ENCODE measurements at places on chromosomes 6 and 20.

GRCh38 chr20:60477958-60478357 is 519.7 kb downstream of the CDH26 start:
- no peak for DNase-seq

- no peak for DNase-seq
Observed at GRCh38 chr6:68637071-68637470, 2.0 kb downstream of the ADGRB3 start.

DNA sequence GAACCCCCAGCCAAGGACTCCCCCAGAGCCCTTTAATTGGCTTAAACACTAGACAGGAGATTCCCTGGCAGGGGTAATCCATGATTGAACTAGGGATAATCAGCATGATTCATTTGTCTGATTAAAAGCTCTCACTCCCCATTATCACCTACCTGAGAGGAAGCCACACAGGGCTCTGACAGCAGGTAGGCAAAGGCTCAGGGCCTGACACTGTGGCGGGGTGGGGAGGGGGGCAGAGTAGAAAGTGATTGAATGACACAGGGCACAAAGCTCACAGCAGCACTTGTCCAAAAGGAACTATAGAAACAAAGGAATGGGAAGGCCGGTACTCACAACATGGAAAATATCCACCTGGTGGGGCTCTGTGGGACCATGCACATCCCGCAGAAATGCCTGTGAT is 231.6 kb downstream of the MAFB start:
- peak; percentile 19 for DNase-seq

DNA sequence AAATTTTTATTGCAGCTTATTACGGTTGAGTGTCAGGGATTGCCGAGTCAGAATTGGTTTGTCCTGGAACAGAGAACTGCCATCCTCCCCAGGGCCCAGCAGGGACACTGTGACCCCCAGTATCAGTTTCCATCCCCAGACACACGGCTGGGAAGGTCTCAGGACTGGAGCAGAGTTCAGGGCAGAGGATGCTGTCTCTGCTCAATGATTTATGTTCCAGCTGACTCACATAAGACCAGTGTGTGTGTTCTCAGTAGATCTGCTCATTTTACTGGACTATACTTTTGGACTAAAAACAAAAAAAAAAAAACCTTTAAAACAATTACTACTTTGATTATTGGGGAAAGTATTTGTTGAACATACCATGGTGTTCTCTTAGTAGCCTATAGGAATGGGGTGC is 44.2 kb downstream of the FNDC1 start:
- no peak for DNase-seq

GRCh38 chr6:45462190-45463134 is 84.7 kb upstream of the SUPT3H start:
- DNase-seq: no peak

GRCh38 chr20:51434580-51435247 is 107.8 kb downstream of the NFATC2 start:
- DNase-seq: peak; percentile 68

GRCh38 chr6:30954631-30955366 is 14.0 kb downstream of the MUCL3 start:
- peak; percentile 22 for DNase-seq

GRCh38 chr6:27693766-27694546 is 218.2 kb downstream of the OR2B2 start:
- peak; percentile 72 for DNase-seq

GRCh38 chr6:15763364-15763763 is 100.5 kb upstream of the DTNBP1 start:
- DNase-seq: no peak

DNA sequence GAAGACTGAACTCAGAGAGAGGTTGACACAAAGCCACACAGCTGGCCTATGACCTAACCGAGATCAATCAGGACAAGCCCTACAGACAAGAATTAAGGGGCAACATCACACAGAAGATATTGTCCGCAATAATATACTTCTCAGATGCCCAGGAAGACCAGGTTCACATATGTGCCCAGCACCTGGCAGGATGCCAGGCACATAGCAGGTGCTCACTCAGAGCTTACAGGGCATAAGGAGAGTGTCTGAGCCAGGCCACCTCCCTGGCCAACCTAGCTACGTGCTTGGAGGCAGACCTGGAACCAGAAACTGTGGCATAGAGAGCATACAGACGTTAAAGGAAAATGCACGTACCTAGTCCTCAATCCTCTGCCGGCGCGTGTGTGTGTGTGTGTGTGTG is 87.0 kb upstream of the LRFN2 start:
- no peak for DNase-seq

DNA sequence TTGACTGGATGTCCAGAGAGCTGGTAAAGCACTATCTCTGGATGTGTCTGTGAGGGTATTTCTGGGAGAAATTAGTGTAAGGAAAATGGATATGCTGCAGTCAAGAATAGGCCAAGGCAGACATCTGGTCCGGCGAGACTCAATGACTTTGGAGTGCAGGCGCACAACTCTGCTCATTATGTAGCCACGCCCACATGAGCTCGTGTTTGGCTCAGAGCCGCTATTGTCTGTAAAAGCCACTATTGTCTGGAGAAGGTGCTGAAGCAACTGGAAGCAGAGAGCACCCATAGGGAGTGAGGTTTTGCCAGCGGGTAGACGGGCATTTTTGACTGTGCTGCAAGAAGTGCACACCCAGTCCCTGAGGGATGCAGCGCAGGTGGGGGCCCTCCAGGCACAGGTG is 305.0 kb upstream of the POU3F2 start:
- DNase-seq: no peak

DNA sequence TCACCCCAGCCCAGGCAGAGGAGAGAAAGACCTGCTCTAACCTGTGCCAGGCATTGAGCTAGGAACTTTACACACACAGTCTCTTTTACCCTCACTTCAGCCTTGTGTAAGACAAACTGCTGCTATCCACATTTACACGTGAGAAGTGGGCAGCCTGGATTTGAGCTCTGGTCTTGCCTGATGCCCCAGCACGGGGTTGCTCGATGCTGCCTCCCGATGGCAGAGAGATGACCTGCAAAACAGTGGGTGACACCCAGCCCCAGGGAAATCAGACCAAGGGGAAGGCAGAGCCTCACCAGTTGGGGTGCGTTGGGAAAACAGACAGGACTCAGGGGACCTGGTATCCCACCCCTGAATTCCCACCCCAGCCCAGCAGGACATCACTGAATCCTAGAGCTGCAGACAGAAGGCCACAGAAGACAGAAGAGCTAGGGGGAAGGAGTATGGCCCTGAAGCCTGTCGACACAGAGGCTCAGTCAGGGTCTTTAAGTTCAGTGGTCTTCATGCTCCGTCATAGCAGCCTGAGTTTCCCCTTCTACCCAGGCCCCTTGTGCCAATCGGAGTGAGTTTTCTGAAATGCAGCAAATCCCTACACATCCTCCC is 990 bp downstream of the BPI start:
- DNase-seq: peak; percentile 27

- DNase-seq: no peak
Observed at GRCh38 chr6:121711472-121711871, 276.0 kb downstream of the GJA1 start.

DNA sequence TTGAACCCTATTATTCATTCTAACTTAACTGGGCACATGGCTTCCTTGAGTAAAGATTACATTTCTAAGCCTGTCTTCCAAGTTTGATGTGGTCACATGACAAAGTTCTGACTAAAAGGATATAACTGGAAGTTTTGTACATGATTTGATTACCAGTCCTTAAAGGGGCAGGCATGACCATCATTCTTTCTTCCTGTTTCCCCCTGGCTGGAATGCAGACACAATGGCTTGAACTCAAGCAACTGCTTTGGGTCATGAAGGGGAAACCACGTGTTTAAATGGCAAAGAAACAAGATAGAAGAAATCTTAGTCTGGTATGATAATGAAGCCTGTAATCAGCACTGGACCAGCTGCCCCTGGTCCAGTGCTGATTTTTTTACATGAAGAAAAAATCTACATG is 15.6 kb upstream of the SHLD1 start:
- DNase-seq: no peak

GRCh38 chr6:131979515-131980337 is 28.6 kb upstream of the CCN2 start:
- DNase-seq: no peak

GRCh38 chr20:24764027-24764793 is 184.9 kb upstream of the CST7 start:
- no peak for DNase-seq

GRCh38 chr6:80872951-80873308 is 766.5 kb downstream of the BCKDHB start:
- peak; percentile 67 for DNase-seq

GRCh38 chr6:33166811-33167210 is 25.5 kb downstream of the COL11A2 start:
- no peak for DNase-seq

- DNase-seq: peak; percentile 59
Observed at GRCh38 chr20:41617059-41617901, 897 bp downstream of the CHD6 start.

DNA sequence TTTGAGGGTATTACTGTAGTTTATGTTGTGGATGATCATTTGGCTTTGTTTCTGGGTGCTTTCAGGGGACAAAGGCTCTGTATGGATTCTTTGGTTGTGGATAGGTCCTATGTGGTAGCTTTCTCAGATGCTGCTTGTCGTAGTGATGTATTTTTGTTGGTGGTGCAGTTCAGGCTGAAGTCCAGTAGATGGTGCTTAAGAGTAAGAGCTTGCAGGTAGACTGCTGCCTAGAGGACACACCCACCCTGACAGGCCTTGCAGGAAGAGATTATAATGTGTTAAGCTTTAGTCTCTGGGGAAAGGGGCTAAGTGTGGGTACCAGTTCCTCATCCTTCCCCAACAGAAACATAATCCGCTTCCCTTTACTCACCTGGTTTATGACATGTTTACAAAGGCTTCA is 62.6 kb upstream of the ADGRB3 start:
- peak; percentile 87 for DNase-seq

DNA sequence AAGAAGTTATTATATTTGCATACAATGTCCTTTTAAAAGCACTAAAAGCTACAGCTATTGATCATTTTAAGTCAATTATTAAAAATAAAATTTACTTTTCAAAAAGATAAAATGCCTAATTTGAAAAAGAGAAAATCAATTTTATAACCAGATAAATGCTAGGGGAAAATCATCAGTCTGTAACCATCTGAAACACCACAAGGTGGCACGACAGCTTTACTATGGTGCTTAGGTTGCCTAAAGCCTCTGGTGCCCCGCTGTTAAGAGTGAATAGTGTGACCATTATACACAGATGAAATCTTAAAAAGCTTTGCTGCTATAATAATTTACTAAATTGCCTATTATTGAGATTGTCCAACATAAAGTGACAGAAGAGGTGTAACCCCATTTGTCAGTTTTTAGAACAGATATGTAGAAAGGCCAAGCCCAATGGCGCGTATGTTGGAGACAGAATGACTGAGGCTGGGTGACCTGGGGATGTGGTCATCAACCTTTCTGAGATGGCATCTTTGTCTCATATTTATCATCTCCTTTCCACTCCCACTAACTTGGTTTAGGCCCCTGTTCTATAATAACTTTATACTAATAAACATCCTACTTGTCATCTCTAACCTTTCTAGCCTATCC is 100.8 kb downstream of the MOXD1 start:
- DNase-seq: peak; percentile 62

DNA sequence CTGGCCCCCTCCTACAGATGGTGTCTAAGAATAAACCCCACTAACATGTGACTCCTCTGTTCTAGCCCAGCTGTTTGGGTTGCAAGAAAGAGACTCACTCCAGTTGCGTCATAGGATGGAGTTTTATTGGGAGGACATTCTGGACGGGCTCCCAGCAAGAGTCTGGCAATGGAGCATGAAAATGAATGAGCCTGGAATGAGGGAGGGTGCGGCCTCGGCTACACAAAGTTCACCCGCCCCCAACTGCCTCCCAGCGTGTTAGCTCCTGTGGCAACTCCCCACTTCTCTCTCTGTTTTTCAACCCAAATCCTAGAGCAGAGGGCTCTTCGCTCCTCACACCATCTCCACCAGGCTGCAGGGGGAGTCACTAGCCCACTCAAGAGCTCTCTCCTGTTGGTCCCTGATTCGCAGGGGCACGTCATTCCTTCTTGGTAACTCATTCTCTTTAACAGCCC is 5.1 kb upstream of the ADAM33 start:
- DNase-seq: peak; percentile 52

DNA sequence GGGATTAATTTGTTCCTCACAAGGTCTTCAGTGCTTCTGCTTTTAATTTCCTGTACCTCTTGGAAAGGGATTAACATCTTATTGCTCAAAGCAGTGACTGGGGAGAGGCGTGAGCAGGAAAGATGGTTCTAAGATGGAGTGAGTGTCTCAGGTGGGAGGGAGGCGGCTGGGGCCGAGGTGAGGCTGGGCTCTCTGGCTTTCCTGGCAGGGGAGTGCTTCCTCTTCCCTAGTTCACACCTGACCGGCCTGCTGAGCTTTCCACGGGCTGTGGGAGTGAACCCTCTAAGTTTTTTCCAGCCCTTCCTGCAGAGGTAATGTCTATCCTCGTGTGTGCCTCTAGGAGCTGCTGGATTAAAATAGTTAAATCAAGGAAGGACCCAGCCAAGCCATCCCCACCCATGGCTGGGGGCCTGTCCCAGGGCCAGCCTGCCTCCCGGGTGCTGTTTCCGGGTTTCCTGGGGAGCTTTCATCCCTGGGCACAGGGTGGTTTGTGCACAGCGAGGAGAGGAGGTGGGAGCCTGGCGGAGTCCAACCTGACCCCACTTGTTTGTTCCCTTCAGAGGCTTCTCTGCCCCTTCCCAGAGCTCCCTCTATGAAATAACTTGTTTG is 179.1 kb downstream of the TFAP2C start:
- DNase-seq: no peak

- peak; percentile 84 for DNase-seq
Observed at GRCh38 chr6:90940812-90941481, 354.1 kb upstream of the MAP3K7 start.

DNA sequence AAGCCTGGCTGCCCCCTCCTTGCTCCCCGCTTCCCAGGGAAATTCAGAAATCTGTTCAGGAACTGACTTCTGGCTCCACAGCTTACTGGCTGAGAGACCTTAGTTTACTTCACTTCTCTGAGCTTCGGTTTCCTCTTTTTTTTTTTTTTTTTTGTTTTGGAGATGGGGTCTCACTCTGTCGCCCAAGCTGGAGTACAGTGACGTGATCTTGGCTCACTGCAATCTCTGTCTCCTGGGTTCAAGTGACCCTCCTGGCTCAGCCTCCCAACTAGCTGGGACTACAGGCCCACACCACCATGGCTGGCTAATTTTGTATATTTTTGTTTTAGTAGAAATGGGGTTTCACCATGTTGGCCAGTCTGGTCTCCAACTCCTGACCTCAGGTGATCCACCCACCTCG is 14.9 kb downstream of the PTK7 start:
- DNase-seq: no peak

GRCh38 chr20:64217539-64218221 is 37.9 kb upstream of the PCMTD2 start:
- DNase-seq: no peak

- DNase-seq: no peak
Observed at GRCh38 chr6:44267252-44267651, 1.9 kb upstream of the NFKBIE start.

GRCh38 chr6:147274776-147275175 is 70.6 kb downstream of the STXBP5 start:
- no peak for DNase-seq

- no peak for DNase-seq
Observed at GRCh38 chr20:7274870-7275269, 507.4 kb downstream of the BMP2 start.
